Stimulated activated CD8-positive, alpha-beta memory T cell treated with anti-CD3 and anti-CD28 coated beads, Interleukin-12 subunit alpha, Interleukin-12 subunit beta, amount 100 ng/mL, for 4 hours (primary cell): ENCODE measurements at places on chromosomes 2 and 18.

DNA sequence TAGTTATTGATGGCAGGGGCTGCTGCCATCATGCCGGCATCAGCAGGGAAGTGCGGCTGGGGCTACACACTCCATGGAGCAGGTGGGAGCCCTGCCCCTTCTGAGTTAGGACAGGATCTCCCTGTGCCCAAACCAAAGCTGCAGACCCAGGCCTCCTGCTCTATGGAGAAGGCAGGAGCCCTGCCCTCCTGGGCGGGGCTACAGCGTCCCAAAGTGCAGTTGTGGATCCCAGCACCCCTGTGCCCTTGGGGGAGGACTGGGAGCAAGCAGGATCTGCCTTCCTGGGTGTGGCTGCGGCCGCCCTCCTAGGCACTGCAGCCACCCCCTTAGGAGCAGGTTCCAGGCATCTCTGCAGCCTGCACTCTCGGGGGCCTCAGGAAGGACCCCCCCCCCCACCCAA, 1392.4 kb upstream of the SLC39A10 start:
- no peak for DNase-seq

DNA sequence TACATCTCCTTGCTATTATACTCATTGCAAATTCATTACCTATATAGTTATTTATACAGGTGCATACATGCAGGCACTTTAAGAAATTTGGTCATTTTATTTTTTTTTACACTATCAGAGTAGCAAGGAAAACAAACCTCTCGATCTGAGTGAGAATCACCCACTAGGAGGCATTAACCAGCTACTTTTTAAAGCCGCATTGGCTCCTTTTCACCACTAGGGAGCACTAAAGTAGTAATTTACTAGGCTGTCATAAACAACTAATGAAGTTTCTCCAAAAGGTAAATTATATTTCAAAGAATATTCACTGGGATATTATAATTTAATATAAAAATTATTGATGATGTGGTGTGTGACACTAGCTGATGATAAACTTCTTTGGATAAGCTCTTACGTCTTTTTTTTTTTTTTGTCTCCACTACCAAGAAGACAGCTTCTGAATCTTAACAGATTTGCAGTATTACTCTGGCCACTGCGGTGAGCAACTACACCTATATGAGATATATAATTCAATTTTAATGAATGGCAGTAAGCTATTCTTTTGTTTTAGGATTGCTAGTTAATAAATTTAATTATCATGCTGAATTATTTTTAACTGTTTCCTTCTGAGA, 101.9 kb downstream of the NOL4 start:
- DNase-seq: no peak

DNA sequence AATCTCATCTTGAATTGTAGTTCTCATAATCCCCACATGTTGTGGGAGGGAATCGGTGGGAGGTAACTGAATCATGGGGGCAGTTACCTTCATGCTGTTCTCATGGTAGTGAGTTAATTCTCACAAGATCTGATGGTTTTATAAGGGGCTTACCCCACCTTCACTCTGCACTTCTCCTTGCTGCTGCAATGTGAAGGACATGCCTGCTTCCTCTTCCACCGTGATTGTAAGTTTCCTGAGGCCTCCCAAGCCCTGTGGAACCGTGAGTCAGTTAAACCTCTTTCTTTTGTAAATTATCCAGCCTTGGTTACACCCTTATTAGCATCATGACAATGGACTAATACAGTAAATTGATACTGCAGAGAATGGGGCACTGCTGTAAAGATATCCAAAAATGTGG, 57.9 kb downstream of the SCN7A start:
- DNase-seq: no peak

- no peak for DNase-seq
Observed at GRCh38 chr2:40192864-40193669, 258.8 kb downstream of the SLC8A1 start.

DNA sequence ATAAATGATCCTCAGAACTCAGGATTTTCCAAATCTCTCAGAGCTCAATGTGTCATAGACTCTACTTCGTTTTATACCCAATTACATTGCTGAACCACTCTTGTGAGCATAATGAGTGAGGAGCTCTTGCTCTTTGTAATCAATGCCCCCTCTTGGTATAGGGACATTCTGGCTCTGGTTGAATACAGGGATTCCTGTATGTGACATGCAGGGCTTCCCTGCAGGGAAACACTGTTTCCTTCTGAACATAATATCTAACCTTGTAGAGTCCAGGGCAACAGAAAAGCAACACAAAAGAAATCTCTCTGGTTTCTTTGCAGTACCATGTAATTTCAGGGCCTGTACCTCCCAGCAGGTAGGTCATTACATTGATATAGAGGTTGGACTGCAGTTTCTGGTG, 101.5 kb downstream of the CPS1 start:
- DNase-seq: no peak

DNA sequence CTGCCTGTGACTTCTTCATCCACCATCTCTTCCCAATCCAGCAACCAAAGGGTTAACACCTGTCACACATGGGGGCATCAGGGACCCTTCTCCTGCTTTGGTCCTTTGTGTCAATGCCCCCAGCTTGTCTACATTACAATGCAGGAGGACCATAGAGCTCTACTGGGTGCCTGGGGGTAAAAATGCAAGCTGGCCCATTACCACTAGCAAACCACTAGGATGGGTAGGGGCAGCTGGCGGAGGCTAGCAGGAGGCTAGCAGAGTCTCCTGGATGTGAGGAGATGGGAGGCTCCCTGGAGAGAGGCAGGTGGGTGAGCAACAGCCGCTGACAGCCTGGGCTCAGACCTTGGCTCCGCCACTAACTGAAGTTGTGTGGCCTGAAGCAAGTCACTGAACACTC, 153.4 kb upstream of the SKOR2 start:
- no peak for DNase-seq

DNA sequence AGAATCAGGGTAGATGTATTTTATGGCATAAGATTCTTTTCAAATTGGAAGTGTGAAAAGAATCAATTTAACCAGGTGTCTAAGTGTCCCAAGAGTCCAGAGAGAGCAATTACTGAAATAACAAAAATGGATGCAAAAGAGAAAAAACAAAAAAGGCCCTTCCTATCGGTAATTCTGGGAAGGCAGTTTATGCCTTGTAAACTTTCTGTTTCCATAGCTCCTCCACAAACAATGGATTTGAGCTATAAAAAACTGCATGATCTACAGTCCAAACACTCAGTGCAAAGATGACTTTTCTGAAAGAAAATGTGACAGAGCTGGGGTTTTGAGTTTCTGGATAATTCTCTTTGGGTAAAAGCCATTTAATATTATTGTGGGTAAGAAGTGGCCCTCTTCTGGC, 366.1 kb downstream of the EN1 start:
- no peak for DNase-seq

DNA sequence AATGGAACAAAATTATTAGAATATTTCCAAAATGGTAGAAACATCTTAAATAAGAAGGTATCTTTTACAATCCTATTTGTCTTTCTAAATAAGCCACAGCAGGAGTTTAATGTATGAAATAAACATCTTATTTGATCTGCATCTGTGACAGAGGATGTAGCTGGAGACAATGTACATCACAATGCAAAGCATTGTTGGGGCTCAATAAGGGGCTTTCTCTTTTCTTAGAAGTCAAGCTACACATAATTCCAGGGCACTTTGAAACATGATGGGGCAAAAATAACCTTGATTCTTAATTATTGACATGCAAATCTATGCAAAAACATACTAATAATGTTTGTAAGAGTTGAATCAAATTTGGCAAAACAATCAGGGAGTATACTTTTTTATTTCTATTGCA, 255.1 kb downstream of the DSC3 start:
- no peak for DNase-seq

DNA sequence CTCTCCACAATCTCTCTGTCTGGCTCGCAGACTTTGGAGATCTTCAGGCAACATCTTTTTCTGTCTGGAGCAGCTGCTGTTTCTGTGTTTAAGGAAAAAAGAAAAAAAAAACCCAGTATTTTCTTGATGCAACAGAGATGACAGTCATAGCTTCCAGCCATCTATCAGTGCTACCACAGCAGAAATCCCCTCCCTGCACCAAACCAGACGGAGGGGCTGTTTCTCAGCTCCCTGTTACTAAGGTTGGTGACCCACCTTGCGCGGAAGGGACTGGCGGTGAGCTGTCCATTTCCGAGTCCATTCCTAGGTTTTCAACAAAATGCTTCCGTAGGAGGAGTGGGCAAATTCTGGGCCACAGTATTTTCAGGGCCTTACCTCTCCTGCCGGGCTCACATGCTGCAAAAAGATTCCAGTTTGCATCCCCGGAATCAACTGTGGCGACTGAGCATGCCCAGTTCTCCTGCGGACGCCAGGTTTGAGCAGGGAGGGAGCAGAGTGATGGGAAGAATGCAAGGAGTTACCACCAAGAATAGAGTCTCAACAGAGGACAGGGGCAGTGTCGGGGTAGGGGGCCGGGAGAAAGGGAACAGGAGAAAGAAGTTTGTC, 1.2 kb downstream of the SLC4A10 start:
- no peak for DNase-seq

DNA sequence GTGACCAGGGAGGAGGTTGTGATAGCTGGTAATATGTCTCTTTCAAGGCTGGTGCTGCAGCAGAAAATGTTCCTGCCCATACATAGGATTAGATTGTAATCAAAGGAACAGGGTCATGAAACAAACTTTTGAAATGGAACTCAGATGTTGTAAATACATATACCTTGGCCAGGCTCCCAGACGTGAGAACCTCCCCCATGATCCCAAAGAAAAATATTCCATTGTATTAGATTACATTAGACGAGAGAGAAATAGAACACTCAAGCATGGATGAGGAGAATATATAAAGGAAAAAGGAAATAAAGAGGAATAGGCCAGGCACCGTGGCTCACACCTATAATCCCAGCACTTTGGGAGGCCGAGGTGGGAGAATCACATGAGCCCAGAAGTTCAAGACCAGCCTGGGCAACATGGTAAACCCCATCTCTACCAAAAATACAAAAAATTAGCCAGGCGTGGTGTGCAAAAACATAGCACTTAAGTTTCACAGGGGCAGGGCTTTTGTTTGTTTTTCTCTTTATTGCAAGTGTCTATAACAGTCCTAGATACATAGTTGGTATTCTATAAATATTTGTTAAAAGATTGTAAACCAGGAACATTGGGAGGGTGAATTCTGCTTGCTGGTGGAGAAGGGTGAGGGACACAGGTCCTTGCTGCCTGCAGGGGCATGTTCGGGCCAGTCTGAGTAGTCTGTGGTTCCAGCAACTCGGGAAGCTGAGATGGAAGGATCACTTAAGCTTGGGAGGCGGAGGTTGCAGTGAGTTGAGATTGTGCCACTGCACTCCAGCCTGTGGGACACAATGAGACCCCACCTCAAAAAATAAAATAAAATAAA, 52.8 kb downstream of the RPL37A start:
- DNase-seq: no peak

GRCh38 chr2:98494699-98495098, 50.0 kb downstream of the INPP4A start:
- DNase-seq: no peak

DNA sequence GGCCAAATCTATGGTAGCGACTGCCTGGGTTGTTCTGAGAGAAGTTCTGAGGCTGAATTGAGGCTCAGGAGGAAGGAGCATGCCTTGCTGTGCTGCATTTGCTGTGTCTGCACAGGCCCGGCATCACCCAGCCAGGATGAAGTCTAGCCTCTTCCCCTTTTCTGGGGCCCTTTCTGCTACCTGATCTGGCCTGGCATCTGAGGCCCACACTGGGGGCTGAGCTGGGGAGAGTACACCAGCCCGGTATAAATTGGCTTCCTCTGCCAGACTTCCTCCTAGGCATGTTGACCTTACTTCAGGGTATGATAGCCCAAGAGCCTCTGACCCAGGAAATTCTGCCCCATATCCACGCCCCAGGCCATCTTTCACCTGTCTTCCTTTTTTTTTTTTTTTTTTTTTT, 30.0 kb downstream of the MRPL35 start:
- no peak for DNase-seq

DNA sequence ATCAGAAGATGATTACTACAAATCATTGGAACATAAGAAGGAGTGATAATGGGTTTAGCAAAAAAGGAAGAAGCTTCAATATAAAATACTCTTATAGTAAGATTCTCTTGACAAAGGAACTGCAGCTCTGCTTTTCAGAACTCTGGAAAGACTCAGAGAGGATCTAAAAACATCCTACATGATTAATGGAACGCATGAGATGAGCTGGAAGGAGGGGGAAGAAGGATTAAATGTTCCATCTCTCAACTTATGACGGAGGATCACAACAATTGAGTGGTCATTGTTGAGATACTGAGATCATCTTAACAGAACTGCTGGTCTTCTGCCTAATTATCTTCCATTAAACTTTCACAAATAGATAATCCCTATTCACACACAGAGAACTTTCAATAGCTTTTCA, 267.5 kb upstream of the SLC8A1 start:
- no peak for DNase-seq

DNA sequence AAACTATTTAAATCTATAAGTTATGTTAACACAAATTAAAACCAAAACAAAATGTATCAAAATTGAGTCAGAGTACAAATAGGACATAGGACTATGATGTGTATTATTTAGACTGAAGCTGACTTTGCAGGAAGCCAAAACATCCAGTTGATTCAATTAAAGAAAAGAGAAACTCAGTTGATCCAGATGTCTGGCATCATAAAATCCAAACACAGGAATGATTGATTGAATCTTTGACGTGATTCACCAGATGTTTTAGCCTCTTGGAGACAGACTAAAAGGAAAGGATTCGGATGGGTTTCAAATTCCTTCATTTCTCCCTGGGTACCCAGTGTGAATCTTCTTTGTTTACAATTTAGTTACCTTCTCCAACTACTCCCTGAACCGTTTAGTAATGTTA, 272.9 kb downstream of the IRS1 start:
- no peak for DNase-seq

GRCh38 chr2:120732506-120733237, 3.0 kb upstream of the GLI2 start:
- DNase-seq: no peak

DNA sequence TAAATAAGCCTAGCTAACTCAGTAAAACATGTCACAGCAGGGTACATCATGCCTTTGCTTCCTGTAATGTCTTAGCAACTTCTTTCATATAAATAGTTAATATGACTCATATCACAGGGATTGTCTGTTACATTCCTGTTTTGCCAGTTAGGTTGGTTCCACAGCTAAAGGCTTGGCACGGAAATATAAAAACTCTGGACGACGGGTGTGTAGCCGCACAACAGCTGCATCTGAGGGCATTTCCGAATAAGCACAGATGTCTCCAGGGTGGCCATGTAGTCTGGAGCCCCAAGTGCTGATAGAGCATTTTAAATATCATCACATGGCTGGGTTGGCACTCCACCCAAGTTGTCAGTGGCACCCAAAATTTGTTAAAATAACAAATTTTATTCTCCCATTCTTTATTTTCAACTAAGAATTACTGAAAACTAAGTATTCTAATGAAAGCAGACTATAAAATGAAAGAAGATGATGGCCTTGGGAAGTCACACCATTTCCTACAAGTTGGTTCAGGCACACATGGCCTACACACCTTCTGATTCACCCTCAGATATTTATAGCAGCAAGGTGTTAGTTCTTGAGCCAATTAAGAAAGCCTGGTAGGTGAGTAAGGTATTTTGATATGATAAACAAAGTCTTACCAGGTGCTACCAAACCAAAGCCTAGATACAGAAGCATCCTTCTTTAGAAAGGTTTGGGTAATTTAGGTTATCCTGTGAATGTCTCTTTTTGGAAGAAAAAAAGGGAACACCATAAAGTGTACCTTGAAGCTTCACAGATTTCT, 61.8 kb upstream of the STK17B start:
- no peak for DNase-seq

- DNase-seq: no peak
Observed at GRCh38 chr2:174581491-174581890, 16.1 kb downstream of the WIPF1 start.
